ENCODE measurements at places on chromosomes 2 and 18.

- no peak for DNase-seq
These were observed 797.7 kb downstream of the MBD2 start for GRCh38 chr18:53426666-53427184.

- DNase-seq: no peak
These were observed 575 bp downstream of the TMEM150A start for GRCh38 chr2:85601771-85602475.

DNA sequence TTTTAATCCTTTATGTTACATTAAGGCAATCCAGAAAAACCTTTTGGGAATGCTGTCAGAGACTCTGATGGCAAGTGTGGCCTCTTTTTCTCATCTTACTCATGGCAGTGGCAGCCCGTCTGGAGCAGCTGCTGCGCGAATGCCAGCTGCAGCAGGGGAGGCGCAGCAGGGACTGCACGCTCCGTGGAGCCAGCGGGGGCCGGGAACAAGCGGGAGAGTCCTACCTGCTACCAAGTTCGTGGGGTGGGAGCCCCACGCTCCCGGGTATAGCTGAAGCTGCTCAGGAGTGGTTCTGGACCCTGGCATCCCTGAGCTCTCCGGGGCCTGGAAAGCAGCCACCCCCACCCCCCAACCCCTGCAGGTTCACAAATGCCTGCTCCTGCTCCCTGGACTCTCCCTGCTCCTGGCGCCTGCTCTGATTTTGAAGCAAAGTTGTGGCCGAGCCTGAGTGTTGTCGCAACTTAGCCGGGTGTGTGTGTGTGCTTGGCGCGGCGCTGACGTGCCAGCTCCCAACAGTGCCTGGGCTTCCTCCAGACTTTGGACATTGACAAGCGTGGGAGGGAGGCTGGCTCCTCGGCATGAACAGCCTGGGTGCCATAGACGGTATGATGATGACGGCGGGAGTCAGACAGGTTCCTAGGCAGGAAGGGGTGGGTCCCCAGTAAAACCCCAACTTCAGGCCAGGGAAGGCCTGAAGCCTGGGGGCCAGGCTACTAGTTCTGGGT, 21.7 kb downstream of the TMX3 start:
- no peak for DNase-seq

DNA sequence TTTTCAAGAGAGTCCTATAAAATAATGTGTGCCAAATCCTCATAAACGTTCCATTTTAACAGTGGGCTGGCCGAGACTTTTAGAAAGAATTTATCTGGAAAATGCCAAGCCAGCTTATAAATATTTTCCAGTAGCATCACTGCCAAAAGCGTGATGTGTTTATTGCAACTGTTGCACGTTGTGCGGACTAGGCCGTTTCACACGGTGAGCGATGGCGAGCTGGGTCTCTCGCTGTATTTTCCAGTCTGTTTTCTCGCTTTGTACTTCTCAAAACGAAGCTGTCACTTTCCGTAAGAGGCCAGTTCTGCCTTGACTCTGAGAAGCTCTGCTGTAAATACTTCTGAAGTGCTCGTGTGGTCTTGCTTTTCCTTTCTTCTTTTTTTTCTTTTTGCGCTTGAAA, 65.0 kb upstream of the ZNF236 start:
- no peak for DNase-seq

DNA sequence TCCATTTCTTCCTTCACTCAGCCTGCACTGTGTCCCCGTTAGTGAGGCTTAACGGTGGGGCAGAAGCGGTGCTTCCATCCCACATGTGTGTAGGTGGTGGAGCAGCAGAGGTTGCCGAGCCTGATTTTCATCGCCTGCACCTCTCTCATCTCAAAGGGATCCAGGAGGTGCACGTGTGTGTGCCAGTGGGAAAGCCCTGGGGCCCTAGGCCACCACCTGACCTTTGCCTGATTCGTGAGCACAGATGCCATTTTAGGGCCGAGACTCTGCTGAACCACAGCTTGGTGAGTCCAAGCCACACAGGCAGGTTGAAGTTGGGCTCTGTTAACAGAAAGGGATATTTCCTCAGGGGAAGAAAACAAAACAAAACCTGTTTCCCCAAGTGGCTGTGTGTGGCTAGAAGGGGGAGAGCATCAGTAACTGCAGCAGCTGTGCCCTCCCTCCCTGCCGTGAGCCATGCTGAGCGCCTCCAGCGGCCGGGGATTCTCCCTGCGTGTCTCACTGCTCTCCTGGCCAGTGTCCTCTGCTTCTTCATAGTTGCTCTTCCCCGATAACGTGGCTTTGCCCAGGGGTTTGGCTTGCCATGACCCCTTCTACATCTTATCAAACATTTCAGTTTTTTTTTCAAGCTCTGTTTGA, 81.5 kb downstream of the MAPRE2 start:
- DNase-seq: no peak

GRCh38 chr18:44062345-44062744, 618.3 kb upstream of the SETBP1 start:
- DNase-seq: no peak
